ENCODE measurements at places on chromosomes 5 and 9. TPM values are rescaled to one million over a fixed set of nuclear protein-coding genes. Genes with fewer than 3 reads are reported as not detected.

The NACC2 gene
- 32.0 TPM for total RNA-seq

The ADGRD2 gene
- not detected for total RNA-seq

The TMEM174 gene
- total RNA-seq: not detected

The C5orf24 gene
- total RNA-seq: 53.7 TPM

The OLFML2A gene
- 47.6 TPM for total RNA-seq

The ANKRD34B gene
- not detected for total RNA-seq

The DMRT2 gene
- total RNA-seq: 0.16 TPM

The OCLN gene
- 0.81 TPM for total RNA-seq

The PCDHB12 gene
- total RNA-seq: 0.97 TPM

The SLC45A2 gene
- total RNA-seq: not detected

The FANCG gene
- total RNA-seq: 10.9 TPM

The GRIA1 gene
- 33.9 TPM for total RNA-seq

The TBC1D2 gene
- 24.7 TPM for total RNA-seq

The PKD2L2 gene
- total RNA-seq: not detected
